ENCODE measurements at places on chromosomes 4 and X. TPM values are rescaled to one million over a fixed set of nuclear protein-coding genes. Genes with fewer than 3 reads are reported as not detected.

Gene ASB5
- not detected for total RNA-seq

Gene XAGE2
- total RNA-seq = not detected

Gene TMEM187
- 4.5 TPM for total RNA-seq

Gene ENPP6
- 0.40 TPM for total RNA-seq

Gene LRCH2
- not detected for total RNA-seq

Gene DMP1
- not detected for total RNA-seq

- no peaks in the 10 kb centered on the region for H3K27me3 ChIP-seq
- no peak overlapping the region for H3K4me3 ChIP-seq
- no peak overlapping the region for H3K27ac ChIP-seq
- peak; percentile 2 for DNase-seq
These were observed 766.1 kb downstream of the KCTD8 start for GRCh38 chr4:43682551-43682950.

DNA sequence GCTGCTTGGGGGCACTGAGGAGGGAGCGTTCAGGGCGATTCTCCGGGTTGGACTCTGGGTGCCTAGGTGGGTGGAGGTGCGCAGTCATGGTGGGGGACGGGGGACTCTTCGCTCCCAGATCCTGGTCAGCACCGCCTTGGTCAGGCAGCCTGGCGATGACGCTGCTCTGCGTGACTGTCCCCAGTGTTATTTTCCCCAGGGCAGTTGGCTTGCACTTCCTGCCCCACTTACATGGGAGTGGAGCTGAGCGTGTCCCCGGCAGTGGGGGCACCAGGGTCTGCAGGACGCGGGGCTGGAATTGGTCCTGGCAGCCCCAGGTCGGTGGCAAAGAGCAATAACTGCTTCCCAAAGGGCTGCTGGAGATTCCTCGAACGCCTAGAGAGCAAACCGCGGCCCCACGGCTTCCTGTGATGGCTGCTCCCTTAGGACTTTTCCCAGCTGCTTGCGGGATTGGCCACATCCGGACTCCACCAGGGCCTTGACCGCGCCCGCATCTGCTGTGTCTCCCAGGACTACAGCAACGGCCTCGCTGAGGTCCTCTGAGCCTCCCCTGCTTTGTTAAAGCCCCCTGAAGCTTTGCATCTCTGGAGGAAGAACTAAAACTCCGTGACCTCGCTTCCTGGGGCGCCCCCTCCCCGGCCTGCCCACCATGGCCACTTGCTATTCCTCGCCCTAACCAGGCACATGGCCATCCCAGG, 35.3 kb upstream of the GPR78 start:
- no peaks in the 10 kb centered on the region for H3K36me3 ChIP-seq
- H3K27ac ChIP-seq = no peak overlapping the region
- peaks cover 4% of the 10 kb centered on the region for H3K4me1 ChIP-seq
- no peak for DNase-seq
- H3K27me3 ChIP-seq = no peaks in the 10 kb centered on the region

DNA sequence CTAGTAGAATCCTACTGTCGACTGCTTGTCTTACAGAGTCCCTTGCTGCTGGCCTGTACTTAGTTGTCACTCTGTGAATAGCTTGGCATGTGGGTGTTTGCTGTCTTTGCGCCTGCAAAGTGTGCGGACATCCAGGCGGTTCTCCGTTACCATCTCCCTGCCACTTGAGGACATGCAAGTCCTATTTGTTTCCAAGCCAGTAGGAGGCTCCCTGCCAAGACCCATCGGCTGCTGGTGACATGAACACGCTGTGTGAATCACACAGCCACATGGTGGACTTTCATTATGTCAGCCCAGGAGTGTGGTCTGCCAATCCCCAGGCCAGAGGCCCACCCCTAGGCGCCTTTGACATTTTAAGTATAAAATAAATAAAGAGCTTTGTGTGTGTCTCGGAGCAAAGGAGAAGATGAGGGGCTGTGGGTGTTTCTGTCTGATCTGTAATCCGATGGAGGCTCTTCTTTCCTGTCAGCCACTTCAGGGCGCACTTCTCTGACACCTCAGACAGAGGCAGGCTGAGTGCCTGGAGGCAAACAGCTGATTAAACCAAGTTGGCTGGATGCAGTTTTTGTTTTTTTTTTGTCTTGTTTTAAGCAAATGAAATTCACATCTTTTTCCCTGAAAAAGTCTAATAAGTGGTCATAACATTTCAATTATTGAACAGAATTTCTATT, 51.5 kb downstream of the ALPK1 start:
- H3K4me3 ChIP-seq = no peak overlapping the region
- no peak overlapping the region for H3K27ac ChIP-seq
- H3K4me1 ChIP-seq = no peaks in the 10 kb centered on the region
- H3K36me3 ChIP-seq = no peaks in the 10 kb centered on the region

DNA sequence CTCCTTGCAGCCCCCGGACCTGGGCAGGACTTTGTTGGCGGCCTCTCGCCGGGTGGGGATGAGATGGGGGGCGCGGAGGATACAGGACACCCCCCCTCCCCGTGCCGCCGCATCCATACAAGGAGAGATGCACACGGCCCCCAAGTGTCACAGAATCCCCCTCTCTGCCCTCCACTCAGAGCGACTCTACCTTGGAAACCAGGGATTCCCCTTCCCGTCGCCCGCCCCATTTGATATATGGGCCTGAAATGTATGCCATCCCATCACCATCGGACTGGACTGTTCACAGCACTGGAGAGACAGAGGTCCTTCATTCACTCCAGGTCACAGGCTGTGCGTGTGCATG, 426 bp downstream of the PORCN start:
- H3K27ac ChIP-seq = peak overlapping the region; percentile 89
- peak; percentile 35 for DNase-seq
- H3K4me3 ChIP-seq = peak overlapping the region; percentile 88
- no peaks in the 10 kb centered on the region for H3K27me3 ChIP-seq
- H3K4me1 ChIP-seq = peaks cover 22% of the 10 kb centered on the region
- peaks cover 3% of the 10 kb centered on the region for H3K36me3 ChIP-seq

DNA sequence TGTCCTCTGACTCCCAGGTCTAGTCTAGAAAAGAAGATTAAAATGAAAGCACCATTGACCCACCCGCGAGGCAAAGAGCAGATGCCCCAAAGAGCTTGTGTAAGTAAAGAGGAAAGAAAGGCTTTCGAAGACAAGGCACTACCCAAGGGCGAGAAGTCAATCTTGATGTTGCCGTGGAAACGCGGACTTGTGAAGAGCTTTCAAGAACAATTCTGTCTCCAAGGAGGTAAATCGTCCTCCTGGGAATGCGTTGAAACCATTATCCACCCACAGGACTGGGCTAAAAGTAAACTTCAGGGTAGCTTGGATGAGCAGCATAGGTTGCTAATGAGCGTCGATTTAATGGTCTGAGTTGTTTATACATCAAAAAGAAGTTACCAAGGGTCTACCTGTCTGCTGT, 189.3 kb downstream of the DHRSX start:
- no peaks in the 10 kb centered on the region for H3K4me1 ChIP-seq
- no peak overlapping the region for H3K4me3 ChIP-seq
- H3K36me3 ChIP-seq = peaks cover 29% of the 10 kb centered on the region

- H3K4me1 ChIP-seq = no peaks in the 10 kb centered on the region
These were observed 186.9 kb upstream of the HS3ST1 start for GRCh38 chr4:11615601-11616000.

DNA sequence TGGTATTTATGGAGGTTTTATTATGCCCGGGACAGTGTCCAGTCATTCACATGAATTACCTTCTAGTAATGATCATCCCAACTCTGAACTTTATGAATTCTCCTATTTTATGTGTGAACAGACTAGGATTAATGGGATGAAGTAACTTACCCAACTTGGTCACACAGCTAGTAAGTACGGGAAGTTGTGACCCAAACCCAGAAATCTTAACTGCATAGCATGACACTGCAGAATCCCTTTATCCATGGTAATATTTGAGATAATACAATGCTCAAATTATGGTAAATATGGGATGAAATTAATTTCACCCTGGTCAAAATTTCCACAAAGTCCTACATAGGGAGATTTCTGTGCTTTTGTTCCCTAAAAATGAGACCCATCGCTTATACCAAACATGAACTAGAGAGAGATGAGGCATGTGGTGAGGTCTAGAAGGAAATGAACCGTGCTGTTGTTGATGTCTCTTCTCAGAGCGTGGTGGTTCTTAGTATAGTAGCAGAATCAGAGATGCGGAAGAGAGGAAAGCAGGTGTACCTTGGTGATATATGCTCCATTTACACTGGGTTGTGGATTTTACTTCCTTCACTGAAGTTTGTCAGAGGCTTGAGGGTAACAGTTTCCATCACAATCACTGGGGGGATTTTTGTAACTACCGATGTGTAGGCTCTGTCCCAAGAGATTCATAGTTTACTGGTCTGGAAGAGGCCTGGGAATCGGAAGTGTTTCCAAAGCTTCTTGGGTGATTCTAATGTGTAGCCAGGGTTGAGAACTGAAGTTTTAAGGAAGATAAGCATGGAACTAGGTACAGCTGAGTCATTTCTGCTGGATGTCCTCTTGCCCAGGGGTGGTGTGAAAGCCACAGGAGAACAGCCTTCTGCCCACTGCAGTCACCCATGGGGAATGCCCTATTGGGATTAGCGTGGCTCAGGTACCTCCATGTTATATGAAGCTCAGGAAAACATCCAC, 30.2 kb upstream of the FAM9C start:
- peak; percentile 20 for DNase-seq
- peaks cover 2% of the 10 kb centered on the region for H3K36me3 ChIP-seq
- peaks cover 45% of the 10 kb centered on the region for H3K4me1 ChIP-seq
- peak overlapping the region; percentile 36 for H3K4me3 ChIP-seq
- no peaks in the 10 kb centered on the region for H3K27me3 ChIP-seq

GRCh38 chr4:22444813-22445212, 71.1 kb downstream of the ADGRA3 start:
- peaks cover 37% of the 10 kb centered on the region for H3K4me1 ChIP-seq
- peak overlapping the region; percentile 73 for H3K4me3 ChIP-seq
- no peaks in the 10 kb centered on the region for H3K27me3 ChIP-seq
- H3K36me3 ChIP-seq = peaks cover 44% of the 10 kb centered on the region
- H3K27ac ChIP-seq = peak overlapping the region; percentile 98
- no peak for DNase-seq

DNA sequence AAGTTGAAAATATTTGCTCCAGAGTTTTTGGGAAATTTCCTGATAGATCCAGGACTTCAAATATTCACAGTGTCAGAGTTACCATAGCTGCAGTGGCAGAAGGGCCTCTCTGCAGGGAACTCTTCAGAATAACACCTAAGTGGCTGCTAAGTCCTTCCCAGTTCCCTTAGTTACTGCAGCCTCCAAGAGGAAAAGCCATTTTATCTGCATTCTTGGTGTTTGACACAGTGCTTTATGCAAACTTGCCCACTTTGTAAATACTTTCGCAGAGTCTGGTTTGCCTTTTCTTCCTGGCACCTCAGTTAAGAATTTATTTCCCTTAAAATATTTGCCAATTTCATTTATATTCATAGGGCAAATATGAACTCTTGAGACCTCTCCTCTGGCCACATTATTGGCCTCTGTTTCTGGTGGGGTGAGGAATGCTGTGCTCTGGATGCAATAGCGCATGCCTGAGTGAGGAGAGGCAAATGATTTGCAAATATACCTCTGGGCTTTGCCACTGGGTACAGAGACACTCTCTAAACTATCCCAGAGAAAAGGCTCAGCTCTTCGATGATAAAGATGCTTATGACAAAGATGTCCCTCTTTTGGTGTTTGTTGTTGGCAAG, 566.3 kb upstream of the NR3C2 start:
- no peaks in the 10 kb centered on the region for H3K4me1 ChIP-seq
- H3K27me3 ChIP-seq = peaks cover 1% of the 10 kb centered on the region
- no peak overlapping the region for H3K27ac ChIP-seq
- no peak overlapping the region for H3K4me3 ChIP-seq
- no peaks in the 10 kb centered on the region for H3K36me3 ChIP-seq

GRCh38 chrX:64186974-64187761, 18.3 kb downstream of the AMER1 start:
- H3K27me3 ChIP-seq = no peaks in the 10 kb centered on the region
- no peak for DNase-seq
- H3K4me3 ChIP-seq = no peak overlapping the region
- no peak overlapping the region for H3K27ac ChIP-seq
- no peaks in the 10 kb centered on the region for H3K4me1 ChIP-seq

DNA sequence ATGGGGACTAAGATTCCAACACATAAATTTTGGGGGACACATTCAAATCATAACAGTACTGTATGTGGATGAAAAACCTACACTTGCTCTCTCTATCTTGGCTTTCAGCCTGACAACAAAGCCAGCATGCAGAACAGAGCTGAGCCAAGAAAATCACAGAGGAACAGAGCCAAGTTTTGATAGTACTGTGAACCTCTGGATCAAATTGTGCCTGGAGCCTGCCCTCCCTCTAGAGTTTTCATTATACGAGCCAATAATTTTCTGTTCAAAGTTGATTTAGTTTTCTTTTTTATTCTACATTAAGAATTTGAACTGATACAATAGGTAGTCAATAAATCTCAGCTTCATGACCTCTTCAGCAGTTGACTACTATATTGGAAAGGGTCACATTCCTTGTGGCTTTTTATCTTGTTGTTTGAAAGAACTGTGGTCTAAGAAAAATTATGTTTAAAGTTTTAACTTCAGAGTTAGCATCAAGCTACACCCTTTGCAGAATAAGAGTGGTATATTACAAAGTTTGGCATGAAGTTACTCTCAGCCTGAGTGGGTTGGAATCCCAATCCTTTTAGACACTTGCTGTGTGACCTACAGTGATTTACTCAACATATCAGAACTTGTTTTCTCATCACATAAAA, 31.1 kb downstream of the GRID2 start:
- DNase-seq = no peak
- H3K4me1 ChIP-seq = no peaks in the 10 kb centered on the region
- no peaks in the 10 kb centered on the region for H3K36me3 ChIP-seq
- no peaks in the 10 kb centered on the region for H3K27me3 ChIP-seq
- no peak overlapping the region for H3K4me3 ChIP-seq

DNA sequence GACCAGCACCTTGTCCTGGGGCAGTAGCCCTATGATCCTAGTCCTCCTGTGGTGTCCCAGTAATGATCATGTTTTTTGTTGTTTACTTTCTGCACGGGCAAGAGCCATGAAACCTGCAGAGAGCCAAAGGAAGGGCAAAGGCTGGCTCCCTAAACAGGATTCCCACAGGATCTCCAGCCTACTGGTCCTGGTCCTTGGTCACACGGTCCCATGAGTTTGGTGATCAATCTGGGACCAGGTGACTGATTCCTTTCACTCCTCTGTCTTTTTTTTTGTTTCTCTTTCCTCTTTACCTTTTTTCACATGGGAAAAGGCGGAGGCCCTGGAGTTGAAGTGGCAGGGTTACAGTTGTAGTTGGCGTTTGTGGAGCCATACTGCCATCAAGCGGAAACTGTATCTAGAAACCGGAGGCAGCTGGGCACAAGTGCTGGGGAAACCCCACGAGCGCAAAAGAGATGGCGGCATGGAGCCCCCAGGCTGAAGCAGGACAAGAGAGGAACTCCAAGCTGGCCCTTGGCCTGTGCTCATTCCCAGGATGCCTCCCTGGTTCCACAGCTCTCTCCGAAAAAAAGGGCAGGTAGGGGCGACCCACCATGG, 34.6 kb downstream of the NBDY start:
- peaks cover 54% of the 10 kb centered on the region for H3K4me1 ChIP-seq
- H3K4me3 ChIP-seq = no peak overlapping the region
- peak overlapping the region; percentile 94 for H3K27ac ChIP-seq
- H3K27me3 ChIP-seq = no peaks in the 10 kb centered on the region
- peaks cover 10% of the 10 kb centered on the region for H3K36me3 ChIP-seq
